ENCODE measurements at places on chromosomes 7 and 10.

DNA sequence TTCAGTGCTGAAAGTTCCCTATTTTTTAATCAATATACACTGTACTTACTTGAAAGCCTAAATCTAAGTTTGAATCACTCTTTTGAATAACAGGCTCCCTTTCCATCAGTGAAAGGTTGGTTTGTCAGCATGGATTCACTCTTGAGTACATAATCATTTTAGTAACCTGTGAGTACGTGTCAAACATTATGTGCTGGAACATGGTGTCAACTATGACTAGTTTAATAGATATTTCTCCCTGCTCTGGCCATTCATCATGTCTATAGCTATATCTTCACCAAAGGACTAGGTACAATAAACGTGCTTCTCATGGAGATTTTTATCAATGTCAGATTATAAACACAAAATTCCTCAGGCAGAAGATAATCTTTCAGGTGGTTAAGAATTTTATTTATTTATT, 61.7 kb upstream of the MDFIC start:
- DNase-seq = no peak

DNA sequence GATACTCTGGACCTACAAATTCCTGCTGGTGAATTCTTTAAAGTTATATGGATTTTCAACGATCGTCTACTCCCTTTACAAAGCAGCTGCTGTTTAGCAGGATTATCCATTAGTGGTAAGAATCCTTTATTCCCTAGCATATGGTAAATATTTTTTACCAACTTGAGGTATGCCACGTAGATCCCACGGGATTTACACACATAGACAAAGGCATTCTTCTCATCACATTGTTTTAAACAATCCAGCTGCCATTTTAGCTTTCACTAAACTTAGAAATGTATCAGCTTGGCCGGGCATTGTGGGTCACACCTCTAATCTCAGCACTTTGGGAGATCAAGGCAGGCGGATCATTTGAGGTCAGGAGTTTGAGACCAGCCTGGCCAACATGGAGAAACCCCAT, 148.0 kb upstream of the SH2B2 start:
- no peak for DNase-seq

- DNase-seq = no peak
These were observed 68.0 kb upstream of the TES start for GRCh38 chr7:116142374-116142773.

- DNase-seq = peak; percentile 45
These were observed 11.3 kb upstream of the INMT start for GRCh38 chr7:30740417-30741181.

DNA sequence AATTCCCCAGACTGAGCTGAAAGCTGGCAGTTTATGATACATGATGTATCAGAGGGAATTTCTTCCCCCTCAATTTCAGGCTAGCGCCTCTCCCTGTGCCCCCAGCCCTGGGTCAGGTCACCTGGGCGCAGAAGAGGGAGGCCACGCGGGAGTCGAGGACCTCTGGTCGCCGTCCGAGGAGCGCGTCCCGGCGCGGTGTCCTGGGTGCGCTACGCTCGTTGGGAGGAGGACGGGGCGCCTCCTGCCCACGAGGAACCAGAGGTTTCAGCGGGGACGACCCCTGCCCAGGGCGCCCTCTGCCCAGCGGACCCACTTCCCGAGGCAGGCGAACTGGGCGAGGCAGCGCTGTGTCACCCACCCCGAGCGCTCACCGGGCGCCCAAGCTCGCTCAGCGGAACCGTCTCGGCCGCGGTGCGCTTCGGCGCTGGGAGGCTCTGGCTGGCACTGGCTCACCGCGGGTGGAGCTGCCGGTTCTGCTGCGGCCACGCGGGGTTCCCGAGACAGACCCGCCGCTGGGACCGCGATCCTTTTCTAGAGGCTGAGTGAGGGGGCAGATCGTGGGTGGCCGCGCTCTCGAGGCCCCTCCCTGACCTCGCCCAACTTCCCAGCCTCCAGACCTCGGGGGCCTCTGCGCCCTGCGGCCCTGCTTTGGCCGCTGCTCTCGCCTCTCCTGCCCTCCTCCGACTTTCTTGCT, at the start of gene FAM237B:
Gene FAM237B (minus strand): TSS at position 504 of the 694 bp plus-strand sequence. CDS start 1,556 bp downstream, outside the sequence.
- no peak for DNase-seq

DNA sequence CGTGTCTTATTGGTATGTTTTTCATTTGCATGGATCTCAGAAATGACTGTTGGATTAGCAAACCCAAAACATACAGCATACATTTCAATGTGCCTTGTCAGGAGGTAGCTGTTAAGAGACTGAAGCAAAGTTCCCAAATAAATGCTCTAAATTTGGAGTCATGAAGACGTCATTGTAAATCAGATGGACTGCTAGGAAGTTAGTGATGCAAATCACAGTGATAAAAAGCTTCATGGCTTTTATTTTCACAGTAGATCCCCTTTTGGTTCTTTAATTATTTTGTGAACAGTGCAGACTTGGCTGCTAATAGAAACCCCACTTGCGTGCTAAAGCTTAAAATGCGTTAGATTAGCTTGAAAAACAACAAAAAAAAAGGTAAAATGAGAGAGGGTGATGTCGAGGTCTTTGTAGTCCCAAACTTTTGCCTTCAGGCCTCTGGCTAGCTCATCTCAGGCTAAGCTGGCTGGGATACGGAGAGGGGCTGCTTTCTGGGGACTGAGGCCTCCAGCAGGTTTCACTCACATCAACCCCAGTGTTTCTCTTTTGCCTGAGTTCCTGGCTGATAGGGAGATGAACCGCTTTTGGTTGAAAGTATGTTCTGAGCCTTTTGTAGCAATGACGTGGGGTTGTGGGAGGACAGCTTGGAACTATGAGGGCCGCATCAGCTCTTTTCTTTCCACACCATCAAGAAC, 107.1 kb upstream of the CDCA7L start:
- no peak for DNase-seq

DNA sequence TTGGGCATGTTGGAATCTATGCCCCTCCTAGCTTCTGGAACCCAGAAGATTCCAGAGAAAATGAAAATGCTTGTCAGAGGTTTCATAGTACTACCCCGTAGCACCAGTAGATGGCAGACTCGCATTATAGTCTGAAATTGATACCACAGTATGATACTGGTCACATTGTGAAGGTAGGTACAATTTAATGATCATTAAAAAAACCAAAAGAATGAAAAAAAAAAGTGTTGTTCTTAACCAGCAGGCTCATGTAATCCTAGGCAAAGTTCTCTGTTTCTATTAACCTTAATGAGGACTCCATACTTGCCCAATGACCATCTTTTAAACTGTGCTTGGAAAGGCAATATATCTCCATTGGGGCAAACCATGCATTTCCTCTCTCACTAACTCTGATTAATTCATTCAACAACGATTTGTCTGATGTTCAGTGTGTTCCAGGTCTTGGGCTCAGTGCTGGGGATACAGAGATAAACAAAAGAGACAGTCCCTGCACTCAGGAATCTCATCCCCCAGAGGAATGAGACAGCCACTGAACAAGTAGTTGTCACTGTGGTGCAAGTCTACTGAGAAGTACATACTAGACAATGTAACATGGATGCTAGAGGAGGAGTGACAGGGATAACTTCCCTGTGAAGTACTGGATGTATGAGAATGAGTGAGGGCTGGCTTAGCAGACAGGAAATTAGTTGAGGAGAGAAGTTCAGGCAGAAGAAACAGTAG, 223.5 kb upstream of the PHYHIPL start:
- peak; percentile 26 for DNase-seq

DNA sequence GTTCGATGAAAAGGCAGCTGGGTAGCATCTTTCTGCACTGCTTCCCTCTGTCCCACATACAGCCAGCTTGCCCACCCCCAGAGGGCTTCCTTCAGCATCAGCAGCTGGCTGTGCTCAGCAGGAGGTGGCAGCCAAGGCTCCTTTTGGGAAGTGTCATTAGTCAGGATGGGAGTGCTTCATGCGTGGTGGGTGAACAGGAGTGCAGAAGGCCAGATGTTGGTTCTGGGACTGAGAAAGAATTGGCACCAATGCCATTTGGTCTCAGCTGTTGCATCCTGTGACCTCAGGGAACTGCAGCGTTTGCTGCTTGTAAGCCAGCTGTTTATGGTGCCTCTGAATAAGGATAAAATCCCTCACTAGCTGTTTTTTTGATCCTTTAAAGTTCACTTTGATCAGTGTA, 131.1 kb upstream of the SORCS3 start:
- no peak for DNase-seq

- DNase-seq = no peak
These were observed 331.4 kb upstream of the TMEM229A start for GRCh38 chr7:124364283-124364682.

DNA sequence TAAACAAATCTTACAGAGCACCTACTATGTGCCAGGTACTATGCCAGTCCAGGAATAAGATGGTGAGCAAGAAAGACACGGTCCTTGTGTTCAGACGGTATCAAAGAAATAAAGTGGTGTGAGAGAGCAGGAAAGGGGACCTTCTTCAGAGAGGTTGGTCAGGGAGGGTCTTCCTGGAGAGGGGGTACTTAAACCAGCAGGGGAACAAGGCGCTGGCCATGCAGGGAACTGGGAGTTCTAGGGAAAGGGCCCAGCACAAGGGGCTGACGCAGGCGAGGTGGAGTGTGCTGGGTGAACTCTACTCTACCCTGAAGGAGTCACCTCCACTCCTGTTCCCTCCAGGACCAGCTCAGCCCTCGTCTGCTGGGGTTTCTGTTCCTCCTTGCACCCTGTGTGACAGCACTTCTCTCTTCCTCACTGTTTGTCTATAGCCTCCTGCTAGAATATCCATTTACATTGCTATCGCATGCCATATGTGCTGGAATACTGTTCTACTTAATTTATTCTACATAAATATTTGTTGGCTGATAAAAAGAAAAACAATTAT, 73.5 kb downstream of the AOAH start:
- DNase-seq = no peak

DNA sequence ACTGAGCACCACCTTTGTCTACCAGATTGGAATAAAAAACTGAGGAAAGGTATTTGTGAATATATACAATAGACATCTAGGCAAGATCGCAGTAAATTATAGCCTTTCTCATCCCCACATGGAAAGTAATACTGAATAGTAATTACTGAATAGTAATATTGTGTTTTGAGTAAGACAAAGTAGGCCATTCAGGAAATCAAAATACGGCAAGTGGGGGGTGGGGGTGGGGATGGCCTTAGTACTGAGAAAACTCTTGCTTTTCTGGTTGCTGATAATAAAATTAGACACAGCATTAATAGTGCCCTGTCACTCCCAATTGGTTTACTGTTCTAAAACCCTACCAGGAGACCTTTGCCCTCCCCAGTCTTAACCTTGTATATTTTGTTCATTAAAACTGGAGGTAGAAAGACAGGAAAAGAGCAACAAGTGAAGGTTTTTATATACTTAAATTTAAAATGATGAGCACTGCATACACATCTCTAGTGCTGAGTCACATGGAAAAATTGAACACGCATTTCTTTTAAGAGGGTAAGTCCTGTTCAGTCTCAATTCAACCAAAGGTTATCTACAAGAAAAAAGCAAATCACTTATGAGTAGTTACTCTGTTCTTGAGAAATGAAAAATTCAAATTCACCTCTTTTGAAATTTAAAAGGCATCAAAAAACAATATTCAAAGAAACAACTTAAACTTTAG, 65.6 kb downstream of the IGF2BP3 start:
- DNase-seq = no peak

GRCh38 chr10:101446947-101447346, 93.0 kb downstream of the BTRC start:
- DNase-seq = no peak

GRCh38 chr7:9718071-9718661, 1255.5 kb upstream of the PHF14 start:
- DNase-seq = no peak

DNA sequence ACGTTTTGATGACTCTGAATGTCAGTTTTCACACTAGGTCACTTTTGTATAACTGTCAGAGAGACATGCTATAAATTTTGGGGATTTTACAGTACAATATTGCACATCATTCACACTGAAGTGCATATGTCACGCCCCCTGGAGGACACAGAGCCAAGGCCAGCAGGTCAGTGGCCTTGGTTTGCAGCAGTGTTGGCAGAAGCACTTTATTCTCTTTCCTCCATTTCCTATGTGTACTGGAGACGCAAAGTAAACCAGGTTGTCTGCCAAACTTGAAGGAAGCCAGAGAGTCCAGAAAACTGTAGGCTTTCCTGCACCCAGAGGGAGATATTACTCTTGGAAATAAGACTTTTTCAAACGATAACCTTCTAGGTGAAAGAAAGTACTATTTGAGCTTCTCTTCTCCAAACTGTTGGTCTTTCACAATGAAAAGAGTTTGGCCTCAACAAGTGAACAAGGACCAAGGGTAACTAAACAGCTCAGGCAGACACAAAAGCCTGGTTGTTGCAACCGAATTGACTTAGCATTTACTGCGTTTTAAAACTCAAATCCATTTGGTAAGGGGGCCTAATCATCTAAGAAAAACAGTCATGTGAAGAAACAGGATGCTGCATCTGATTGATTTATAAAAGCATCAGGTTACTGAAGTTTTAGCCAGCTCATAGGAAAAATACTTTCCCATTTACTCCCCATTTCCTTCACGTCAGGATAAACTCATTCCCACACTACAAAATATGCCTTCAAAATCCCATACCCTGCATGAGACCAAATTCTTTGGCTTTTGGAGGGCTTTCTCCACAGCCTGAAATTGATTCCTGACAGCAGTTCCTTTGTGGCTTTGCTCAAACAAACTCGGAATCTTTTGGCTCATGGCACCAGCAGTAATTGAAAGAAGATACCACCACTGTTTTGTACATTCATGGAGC, 83.0 kb upstream of the SEC61G start:
- DNase-seq = no peak

GRCh38 chr7:39709029-39709428, 85.7 kb downstream of the RALA start:
- no peak for DNase-seq

- peak; percentile 1 for DNase-seq
These were observed 123.0 kb upstream of the FZD8 start for GRCh38 chr10:35765066-35765527.

DNA sequence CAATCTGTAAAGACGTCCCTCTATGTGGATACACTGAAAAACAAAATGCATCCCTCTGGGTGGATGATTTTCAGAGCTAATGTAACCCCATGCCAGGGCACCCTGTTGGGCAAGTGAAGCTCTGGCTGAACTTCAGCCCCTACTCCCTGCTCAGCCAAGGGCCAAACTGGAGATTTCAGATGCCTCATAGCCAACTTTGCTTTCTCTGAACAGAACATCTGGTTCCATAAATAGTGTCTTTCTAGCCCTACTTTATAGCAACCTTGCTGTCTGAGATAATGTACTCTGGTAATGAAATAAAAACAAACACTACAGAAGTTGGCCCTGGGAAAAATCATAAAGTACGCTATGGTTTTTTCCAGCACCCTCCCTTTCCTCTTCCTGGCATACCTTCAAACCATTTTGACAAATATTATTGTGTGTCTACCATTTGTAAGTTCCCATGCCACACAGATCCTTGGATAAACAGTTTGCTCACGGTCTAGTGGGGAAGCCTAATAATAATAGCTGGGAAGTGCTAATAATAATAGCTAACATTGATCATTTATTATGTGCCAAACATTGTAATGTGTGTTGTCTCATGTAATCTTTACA, 3.4 kb downstream of the ENTPD1 start:
- no peak for DNase-seq

DNA sequence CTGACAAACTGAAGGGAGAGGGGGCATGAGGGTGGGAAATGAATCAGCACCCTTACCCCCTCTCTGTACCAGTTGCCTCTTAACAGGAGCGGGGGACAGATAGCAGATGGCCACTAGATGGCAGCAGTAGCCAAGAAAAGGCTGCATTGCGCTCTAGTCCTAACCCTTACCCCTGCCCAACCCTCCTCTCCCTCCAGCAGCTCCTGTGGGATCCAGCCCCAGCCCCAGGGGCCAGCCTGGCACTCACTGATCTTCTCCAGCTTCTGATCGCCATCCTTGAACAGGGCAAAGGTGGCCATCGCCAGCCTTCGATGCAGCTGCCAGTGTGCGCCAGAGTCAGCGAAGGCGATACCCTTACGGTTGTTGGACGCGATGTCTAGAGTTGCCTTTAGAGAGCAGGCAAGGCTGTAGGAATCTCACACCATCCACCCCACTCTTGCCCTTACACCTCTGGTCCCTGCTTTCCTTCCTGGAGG, 2.2 kb downstream of the CYP17A1 start:
- DNase-seq = peak; percentile 21

Data from NCI-H774 (cell line).